Activated naive CD4-positive, alpha-beta T cell treated with Interleukin-2 at 50 U/mL for 16 hours (primary cell): ENCODE measurements at places on chromosomes 6 and 20.

GRCh38 chr20:3751675-3752385 is 15.7 kb downstream of the ADISSP start:
- DNase-seq = peak; percentile 68

DNA sequence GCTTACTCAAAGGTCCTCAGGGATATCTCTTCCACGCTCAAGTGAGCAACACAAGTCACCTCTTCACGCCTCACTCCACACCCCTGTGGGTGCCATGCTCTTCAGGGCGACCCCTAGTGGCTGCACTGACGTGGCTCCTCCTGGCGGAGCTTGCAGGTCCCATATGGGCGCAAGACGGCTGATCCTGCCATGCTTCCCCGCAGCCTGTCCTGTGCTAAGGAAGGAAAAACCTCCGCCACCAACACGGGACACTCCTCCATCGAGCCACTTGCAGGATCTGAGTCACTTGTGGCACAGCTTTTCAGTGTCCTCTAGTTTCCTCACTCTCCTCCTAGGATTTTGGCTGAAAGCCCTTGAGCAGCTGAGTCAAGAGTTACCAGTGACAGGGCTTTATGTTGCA is 90.7 kb downstream of the KHDC1L start:
- no peak for DNase-seq

GRCh38 chr20:3045816-3046676 is at the start of gene MRPS26:
Gene MRPS26, plus strand, starts transcription at chr20:3046052. Its CDS starts 17 bp downstream, at chr20:3046069.
- DNase-seq = peak; percentile 83

DNA sequence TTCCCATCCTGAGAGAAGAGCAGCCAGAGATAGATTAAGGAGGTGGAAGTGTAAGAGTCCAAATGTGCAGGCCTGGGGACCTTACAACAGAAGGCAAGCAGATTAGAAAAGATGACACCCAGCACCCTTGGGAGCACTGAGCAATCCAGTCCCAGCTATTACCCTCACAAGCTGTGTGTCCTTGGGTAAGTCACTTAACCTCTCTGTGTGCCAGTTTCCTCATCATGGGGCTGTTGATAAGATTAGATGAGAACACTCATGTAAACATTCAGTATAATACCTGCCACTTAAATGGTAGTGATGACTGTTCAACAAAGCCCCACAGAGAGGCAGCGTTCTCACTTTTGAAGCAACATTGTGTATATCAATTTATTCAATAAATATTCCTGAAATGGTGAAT is 114.8 kb upstream of the CST7 start:
- DNase-seq = no peak

GRCh38 chr6:113642714-113643406 is 214.3 kb upstream of the MARCKS start:
- no peak for DNase-seq

DNA sequence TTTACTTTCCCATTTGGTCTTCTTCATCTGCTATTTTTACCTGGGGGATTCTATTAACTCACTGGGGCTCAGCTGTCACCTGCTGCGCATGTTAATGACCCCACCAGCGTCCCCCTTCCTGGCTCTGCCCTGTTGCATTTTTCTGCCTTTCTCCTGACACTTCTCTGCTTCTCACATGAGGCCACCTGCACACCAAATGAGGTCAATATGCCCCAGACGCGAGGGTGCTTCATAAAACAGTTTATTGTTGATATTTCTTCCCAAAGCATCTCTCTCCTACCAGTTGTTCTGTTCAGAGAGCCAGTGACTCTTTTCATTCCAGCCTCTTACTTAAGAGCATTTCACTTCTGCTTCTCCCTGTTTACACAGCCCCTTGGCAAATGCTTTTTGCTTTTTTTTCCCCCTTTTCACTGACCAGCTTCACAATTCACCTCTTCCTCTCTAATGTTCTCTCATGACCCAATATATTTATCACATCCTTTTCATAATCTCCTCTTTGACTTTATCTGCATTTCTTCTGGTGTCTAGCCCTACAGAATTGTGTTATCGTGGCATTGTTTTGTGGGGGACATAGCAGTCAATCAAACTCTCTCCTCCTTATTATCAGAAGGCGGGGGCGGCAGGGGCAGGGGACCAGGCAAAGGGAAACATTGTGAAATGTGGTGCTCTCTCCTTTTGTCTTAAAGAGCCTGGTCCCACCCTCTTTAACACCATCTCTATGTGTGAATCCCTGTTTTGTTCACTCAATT is 545.8 kb upstream of the CITED2 start:
- DNase-seq = no peak

- DNase-seq = no peak
These were observed 23.9 kb downstream of the RAET1L start for GRCh38 chr6:150001295-150002008.

DNA sequence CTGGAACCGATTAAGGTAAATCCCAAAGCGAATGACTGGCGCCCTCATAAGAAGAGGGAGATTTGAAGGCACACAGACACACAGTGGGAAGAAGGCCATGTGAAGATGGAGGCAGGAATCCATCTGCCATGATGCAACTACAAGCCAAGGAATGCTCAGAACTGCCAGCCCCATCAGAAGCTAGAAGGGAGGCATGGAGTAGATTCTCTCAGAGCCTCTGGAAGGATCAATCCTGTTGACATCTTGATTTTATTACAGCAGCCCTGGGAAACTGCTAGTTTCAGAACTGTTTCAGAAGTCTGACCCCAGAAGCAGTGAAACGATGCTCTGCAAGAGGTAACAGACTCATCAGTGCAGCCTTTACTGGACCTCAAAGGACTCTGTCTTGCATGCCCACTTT is 103.5 kb upstream of the GPR6 start:
- DNase-seq = no peak

GRCh38 chr6:46138281-46138680 is 8.5 kb downstream of the ENPP4 start:
- DNase-seq = no peak

DNA sequence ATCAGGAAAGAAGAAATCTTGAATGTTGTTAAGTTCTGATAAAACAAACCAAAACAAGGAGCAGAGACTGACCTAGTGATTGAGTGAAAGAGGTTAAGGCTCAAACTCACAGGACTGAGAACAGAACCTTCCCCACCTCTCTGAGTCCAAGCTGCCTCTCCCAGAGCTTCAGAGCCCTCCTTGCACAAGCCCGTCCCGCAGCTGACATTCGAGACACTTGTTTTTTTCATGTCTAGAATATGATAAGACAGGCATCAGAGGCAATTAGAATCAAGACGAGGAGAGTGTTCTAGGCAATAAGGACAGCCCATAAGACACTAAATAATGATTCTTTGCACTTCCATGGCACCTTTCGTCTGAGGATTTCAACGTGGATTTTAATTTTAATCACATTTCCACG is 140.6 kb downstream of the PXDC1 start:
- DNase-seq = no peak

GRCh38 chr20:12057778-12058177 is 140.1 kb downstream of the BTBD3 start:
- no peak for DNase-seq

DNA sequence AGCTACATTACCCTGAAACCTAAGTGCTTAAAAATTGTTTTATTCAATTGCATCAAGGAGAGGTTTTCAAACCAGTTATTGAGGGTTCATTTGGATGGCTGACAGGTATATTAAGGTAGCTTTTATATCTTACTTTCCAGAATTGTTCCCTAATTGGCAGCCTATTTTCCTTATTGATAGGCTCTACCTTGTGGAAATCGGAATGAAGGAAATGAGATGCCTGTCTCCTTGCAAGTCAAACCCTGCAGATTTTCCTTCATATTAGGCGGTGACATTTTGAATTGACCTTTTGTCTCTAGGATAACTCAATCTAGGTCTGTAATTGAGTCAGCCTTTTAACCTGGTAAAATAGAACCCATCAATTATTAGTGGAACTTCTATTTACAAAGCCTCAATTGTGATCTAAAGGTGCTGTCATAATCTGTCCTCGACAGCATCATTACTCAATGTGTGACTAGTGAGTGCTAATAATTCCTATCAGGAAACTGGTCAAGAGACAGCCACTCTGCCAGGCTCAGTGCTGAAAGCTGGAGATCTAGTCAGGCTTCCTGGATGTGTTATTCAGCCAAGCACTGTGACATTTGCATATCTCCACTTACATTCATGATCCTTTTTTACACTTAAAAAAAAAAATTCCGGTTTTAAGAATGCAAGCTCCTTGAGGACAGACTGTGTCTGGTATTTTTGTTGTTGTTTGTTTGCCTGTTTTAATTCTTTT is 20.1 kb downstream of the OPRM1 start:
- DNase-seq = no peak

DNA sequence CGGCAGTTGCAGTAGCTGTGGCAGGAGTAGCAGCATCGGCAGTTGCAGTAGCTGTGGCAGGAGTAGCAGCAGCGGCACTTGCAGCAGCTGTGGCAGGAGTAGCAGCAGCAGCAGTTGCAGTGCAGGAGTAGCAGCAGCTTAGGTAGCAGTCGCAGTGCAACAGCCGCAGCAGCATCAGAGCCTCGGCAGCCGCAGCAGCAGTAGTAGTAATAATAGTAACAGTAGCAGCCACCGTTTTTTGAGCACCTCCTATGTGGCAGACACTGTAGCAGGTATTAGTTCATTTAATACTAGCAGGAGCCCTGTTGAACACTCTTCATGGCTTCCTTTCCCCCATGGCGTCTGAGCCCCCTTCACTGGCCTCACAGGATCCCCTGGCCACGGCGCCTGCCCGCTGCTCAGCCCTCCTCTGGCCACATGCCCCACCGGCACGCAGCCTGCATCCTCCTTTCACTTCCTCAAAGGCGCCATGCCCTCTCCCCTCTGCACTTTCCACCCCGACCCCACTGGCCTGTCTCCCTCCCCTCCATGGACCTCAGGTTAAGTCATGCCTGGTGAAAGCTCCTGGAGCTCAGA is 19.1 kb upstream of the IRF4 start:
- no peak for DNase-seq
